ENCODE measurements at places on chromosomes 13 and 19.

- no peak for DNase-seq
Measured at GRCh38 chr13:46926916-46927590, 30.2 kb upstream of the HTR2A start.

DNA sequence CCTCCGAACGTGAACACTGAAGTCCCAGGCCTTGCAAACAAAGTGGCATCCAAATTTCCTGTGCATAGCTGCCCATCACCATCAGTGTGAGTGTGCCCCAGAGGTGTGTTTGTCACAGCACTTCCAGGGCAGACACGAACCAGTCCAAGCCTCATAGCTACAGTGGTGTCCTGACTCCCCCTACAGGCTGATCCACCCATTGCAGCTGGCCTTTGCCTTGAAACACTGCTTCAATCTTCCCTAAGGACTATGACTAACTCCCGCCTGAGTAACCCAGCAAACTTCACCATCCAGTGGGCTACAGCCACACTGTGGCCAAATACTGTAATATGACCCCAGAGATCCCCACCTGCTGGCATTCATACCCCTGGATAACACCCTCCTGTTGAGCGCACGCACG, 3.9 kb downstream of the ZNF266 start:
- DNase-seq, result no peak

- DNase-seq, result no peak
Measured at GRCh38 chr19:4870025-4870700, 2.7 kb upstream of the PLIN3 start.

DNA sequence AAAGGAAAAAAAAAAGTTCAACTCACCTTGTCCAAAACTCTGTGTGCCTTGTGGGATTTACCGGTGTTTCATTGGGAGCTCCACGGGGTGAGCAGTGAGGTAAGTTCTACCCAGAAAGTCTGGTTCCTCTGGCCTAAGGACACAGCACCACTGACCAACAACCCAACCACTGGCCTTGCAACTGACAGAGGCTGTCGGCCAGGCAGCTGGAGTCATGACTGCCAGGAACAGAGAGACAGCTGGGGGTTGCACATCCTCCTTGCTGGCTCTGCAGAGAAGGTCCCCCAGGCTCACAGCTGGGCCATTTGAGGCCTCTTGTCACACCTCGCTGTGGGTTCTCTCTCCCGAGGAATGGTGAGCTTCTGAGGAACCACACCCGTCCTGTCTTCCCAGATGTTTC, 59.5 kb downstream of the ANKRD10 start:
- no peak for DNase-seq

DNA sequence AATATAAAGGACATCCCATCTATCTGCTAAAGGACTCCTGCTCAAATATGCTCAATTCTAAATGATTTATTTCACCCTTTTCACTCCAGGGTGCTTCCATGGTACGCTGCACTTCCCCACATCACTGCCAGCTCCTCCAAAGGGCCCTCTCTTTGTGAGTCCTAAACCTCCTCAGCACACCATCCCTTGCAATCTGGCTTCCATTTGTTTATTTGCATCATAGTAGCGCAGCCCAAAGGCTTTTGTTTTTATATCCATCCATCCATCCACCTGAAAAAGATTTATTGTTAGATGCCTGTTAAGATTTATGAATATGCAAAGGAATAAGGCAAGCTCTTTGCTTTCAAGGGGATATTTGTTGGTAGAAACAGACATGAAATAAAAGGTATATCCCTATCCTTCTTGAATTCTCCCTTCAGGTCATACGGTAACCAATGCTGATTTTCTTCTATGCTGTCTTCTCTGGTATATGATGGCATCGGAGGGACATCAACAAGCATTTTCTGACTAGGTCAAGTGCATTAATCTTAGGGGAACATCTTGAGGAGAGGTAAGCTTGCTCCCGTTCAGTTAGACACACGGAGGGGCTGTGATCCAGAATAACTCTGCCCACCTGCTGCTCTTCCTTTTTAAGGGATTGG, 397.6 kb downstream of the LIG4 start:
- no peak for DNase-seq

- no peak for DNase-seq
Measured at GRCh38 chr19:16301999-16302694, 22.5 kb upstream of the KLF2 start.

DNA sequence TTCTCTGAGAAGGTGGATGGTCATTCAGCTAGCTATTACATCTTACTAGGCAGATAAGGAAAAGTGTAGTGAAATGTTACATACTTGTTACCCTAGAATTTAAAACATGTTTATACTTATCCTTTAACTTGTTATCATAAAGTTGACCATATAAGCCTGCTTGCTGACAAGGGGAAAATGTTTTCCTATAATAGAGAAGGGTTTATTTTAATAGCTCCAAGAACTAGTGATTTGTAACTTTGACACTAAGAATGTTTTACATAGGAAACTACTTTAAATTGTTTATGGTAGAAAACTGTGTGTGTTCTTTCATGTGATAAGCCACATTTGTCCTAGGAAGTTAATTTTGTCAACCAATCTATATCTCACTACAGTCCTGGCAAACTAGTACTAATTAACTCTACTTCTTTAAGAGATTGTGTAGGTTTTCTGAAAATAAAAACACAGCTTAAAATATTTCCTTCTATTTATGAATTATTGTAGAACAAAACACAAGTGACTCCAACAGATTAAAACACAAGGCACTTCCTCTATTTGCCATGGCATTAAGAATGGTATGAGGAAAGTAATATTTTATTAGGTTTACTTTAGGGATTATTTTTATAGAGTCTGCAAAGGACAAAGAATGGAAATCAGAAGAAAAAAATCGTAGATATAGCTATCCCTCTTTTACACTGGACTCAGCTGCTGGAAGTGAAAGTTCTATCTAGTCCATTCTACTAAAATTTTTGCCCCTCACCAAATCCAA, 233.3 kb upstream of the NBEA start:
- no peak for DNase-seq

DNA sequence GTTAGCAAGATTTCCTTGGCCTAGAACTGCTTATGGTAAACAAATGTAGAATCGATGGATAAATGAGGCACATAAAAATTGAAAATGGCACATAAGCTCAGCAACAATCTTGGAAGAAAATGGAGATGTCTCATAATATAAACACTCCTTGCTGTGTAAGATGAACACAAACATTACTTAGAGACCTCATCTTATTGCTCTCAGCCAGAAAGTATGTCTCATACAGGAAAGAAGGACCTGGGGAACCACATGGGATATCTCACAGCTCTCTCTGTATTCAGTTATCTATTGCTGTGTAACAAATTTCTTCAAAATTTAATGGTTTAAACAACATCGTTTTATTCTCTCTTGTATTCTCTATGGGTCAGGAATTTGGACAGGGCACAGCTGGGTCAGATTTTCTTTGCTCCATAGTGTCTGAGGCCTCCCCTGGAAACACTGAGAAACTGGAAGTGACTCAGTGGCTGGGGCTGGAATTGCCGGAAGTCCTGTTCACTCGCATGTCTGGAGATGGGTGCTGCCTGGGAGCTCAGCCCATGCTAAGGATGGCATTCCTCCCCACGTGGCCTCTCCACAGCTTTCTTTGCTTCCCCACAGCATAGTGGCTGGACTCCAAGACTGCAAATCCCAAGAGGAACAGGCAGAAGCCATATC, 105.1 kb downstream of the NUFIP1 start:
- DNase-seq, result no peak

Data from NCI-H2029 treated with DMSO at 0.1 percent for 48 hours (cell line).